Breast epithelium (tissue), 4 donors: ENCODE measurements at places on chromosomes 3 and 15. TPM values are rescaled to one million over a fixed set of nuclear protein-coding genes. Genes with fewer than 3 reads are reported as not detected.

Gene PRICKLE2
- 35.1 TPM for total RNA-seq

GRCh38 chr15:99106417-99107220 lies 1.7 kb downstream of the SYNM start:
- no peaks in the 10 kb centered on the region for H3K4me1 ChIP-seq
- no peak for DNase-seq
- peaks cover 6% of the 10 kb centered on the region for H3K27me3 ChIP-seq
- peak overlapping the region; percentile 45 for H3K4me3 ChIP-seq
- H3K36me3 ChIP-seq, result no peaks in the 10 kb centered on the region
- H3K27ac ChIP-seq, result peak overlapping the region; percentile 94

DNA sequence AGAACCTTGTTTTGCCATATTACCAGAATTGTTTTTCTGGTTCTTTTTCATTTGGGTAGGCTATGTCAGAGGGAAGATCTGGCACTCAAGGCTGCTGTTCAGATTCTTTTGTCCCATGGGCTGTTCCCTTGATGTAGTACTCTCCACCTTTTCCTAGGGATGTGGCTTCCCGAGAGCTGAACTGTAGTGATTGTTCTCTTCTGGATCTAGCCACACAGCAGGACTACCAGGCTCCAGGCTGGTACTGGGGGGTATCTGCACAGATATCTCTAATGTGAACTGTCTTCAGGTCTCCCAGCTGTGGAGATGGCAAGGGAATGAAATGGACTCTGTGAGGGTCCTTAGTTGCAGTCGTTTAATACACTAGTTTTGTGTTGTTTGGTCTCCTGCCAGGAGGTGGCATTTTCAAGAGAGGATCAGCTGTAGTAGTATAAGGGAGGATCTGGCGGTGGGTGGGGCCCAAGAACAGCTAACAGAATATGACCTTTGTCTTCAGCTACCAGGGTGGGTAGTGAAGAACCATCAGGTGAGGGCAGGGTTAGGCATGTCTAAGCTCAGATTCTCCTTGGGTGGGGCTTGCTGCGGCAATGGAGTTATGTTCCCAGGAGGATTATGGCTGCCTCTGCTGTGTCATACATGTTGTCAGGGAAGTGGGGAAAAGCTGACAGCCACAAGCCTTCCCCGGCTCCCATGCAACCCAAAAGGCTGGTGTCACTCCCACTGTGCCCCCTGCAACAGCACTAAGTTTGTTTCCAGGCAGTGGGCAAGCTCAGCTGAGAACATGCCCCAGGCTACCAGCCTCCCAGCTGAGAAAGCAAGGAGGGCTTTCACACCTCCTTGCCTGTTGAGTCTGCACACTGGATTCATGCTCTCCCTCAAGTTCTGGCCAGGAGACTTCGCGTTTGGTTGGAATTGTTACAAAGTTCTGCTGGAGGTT lies 252.5 kb downstream of the ISL2 start:
- H3K4me3 ChIP-seq, result no peak overlapping the region
- H3K27me3 ChIP-seq, result no peaks in the 10 kb centered on the region
- H3K36me3 ChIP-seq, result no peaks in the 10 kb centered on the region
- H3K4me1 ChIP-seq, result no peaks in the 10 kb centered on the region
- no peak for DNase-seq

GRCh38 chr3:111548092-111548491 lies 6.1 kb downstream of the CD96 start:
- no peak overlapping the region for H3K4me3 ChIP-seq
- H3K27me3 ChIP-seq, result no peaks in the 10 kb centered on the region
- no peaks in the 10 kb centered on the region for H3K36me3 ChIP-seq

DNA sequence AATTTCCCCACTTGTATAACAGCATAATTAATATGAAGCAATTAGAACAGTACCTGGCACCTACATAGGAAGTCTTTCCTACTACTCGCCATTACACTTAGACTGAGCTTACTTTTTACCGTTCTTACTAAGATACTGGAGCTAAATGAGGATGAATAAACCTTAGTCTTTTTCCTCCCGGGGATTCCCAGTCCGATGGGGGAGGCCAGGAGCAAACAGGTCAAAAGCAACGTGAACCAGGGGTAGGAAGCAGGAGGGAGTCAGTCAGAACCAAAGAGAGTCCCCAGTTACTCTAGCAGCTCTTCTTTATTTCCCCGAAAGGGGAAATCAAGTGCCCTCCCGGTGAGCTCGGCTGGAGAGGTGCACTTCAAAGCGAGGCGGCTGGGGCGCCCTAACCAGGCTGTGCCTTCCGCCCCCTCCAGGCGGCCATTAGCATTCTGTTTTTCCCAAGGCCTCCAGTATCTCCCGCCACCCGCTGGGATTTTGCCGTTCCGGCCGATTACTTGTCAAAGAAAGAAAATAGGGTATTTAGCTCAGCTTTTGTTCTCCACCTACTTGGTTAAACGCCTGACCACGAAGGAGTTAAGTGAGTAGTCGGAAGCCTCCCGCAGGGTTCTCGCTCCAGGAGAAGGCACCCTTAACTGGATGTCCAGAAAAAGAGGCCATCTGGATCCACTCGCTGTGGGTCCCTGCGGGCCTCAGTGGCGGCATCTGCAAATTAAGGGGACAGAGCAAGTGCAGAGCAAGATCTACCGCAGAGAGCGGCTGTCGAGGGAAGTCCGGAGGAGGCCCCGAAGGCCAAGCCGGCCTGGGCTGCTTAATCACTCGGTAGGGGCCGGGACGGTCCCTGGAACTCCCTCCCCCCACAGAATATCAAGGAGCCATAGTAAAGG lies 6.3 kb upstream of the EOMES start:
- H3K4me1 ChIP-seq, result peaks cover 5% of the 10 kb centered on the region
- no peak overlapping the region for H3K4me3 ChIP-seq
- no peak for DNase-seq
- peaks cover 79% of the 10 kb centered on the region for H3K27me3 ChIP-seq
- H3K36me3 ChIP-seq, result no peaks in the 10 kb centered on the region
